ENCODE measurements at places on chromosomes 11 and 22.

- DNase-seq = no peak
Measured at GRCh38 chr22:26610996-26611395, 6.8 kb downstream of the CRYBB1 start.

GRCh38 chr11:129973068-129973467 is 29.6 kb downstream of the PRDM10 start:
- DNase-seq = no peak

DNA sequence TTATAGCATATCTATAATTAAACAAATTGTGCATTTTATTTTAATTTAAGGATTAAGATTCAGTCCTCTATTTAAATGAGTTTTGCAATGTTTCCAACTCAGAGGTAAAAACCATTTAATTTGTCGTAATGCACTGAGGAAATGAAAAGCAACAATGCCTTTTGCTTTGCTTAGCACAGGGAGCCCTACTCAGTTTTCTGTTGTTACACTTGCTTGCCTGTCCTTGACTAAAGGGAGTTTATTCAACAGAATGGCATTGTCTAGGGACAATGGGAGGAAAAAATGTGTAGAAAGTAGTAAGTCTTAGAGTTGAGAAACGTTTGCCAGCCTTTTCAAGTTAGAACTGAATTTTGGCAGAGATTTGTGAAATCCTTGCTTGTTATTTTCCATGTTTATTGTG is 734.2 kb upstream of the ANO3 start:
- no peak for DNase-seq

DNA sequence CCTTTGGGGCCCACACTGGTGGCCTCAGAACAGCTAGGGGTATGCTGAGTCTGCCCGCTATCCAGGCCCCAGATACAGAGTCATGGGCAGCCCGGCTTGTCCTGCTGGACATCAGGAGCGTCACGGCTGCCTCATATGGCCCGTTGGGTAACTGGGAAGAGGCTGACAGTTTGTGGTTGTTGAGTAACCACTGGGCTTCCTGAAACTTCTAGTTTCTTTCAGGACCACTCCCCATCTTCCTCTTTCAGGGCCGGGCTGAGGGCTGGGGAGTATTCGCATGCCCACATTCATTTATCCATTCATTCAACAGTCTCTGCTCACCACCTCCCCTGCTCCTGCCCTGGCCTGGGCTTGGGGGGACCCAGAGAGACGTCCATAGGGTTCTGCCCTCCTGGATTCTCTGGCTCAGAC is 13.4 kb upstream of the P2RY2 start:
- DNase-seq = no peak

GRCh38 chr11:130846606-130847005 is 69.7 kb downstream of the SNX19 start:
- no peak for DNase-seq

DNA sequence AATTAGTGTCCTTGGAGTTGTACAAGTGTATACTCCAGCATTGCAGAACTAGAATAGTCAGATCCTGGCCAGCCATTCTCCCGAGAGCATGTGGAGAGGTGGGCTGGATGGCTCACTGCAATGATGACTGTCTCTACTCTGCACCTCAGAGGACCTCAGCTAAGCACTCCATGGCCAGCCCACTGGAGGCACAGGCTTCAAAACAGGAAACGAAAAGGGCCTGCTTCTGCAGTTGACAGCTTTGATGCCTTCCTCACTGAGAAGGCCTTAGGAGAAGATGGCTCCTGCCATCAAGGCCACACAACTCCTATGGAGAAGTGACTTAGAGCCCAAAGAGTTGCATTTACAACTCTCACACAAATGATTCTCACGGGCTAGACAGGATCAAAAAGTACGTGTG is 9.1 kb downstream of the POLD4 start:
- no peak for DNase-seq

DNA sequence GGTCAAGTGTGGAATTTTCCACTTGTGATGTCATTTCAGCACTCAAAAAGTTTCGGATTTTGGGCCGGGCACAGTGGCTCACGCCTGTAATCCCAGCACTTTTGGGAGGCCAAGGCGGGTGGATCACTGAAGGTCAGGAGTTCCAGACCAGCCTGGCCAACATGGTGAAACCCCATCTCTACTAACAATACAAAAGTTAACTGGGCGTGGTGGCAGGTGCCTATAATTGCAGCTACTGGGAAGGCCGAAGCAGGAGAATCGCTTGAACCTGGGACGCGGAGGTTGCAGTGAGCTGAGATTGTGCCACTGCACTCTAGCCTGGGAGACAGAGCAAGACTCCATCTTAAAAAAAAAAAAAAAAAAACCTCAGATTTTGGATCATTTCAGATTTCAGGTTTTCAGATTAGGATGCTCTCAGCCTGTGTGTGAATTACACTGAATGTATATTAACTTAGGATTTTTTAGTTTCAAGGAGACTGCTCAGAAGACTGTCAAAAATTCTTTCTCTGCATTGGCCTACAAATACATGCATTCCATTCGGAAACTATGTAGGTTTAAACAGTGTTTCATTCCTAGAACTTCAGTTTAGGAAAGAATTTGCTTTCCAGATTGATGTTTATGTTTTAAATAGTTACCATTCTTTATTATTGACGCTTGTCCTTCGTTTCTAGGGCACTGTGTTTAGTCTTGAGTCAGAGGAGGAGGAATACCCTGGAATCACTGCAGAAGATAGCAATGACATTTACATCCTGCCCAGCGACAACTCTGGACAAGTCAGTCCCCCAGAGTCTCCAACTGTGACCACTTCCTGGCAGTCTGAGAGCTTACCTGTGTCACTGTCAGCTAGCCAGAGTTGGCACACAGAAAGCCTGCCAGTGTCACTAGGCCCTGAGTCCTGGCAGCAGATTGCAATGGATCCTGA is 48.0 kb downstream of the BID start:
- no peak for DNase-seq

- no peak for DNase-seq
Measured at GRCh38 chr11:63490551-63491239, at the start of gene PLAAT5. Gene PLAAT5 (minus strand): TSS chr11:63491167. CDS start chr11:63491034, 133 bp downstream.
